ENCODE measurements at places on chromosomes 7 and 10.

DNA sequence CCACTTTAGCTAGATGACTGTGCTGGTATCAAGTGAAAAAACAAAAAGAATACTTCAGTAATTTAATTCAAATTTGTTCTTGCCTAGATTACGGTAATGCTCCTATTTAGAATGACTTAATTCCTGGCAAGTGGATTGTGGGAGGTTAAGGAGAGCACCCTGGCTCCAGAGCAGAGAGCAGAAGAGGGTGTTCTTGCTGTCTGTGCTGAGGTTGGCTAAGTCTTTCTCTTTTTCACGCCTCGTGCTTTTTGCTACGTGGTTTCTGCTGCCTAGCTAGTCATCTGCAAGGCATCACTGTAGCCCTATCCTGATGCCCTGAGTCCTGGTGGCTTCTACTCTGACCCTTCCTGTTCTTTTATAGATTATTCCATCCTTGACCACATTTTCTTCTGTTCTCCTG, 101.4 kb downstream of the INSYN2A start:
- DNase-seq, result no peak

- DNase-seq, result peak; percentile 61
Observed at GRCh38 chr10:102627736-102628293, 16.5 kb upstream of the TRIM8 start.

- no peak for DNase-seq
Observed at GRCh38 chr7:98091523-98091922, 15.1 kb upstream of the LMTK2 start.

- no peak for DNase-seq
Observed at GRCh38 chr7:89554209-89554608, 600.1 kb upstream of the STEAP1 start.

DNA sequence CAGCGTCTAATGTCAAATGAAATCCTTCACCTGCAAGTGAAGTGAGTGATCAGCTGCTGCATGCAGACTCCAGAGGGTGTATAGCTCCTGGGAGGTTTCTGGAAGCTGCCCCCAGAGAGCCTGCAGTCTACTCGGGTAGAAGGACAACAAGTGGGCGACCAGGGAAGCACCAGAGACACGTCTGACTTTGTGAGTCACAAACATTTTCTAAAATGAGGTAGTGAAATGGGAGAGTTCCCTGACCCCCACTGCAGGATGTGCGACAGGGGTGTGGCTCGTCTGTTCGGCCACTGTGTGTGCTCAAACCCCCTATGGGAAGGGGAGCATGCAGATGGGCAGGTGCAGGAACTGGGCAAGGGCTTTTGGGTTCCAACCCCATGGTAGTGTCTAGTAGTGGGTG, 177.1 kb upstream of the PRKCQ start:
- DNase-seq, result no peak
